ENCODE measurements at places on chromosomes 5 and 9. TPM values are rescaled to one million over a fixed set of nuclear protein-coding genes. Genes with fewer than 3 reads are reported as not detected.

Gene NDUFAF2
- 41.6 TPM for total RNA-seq

Gene PCDHGA2
- 0.05 TPM for total RNA-seq

Gene OTULINL
- 1.8 TPM for total RNA-seq

Gene B4GALT1
- 57.4 TPM for total RNA-seq

Gene PAEP
- not detected for total RNA-seq

Gene MOB3B
- 0.03 TPM for total RNA-seq

Gene BAAT
- total RNA-seq = 0.08 TPM

DNA sequence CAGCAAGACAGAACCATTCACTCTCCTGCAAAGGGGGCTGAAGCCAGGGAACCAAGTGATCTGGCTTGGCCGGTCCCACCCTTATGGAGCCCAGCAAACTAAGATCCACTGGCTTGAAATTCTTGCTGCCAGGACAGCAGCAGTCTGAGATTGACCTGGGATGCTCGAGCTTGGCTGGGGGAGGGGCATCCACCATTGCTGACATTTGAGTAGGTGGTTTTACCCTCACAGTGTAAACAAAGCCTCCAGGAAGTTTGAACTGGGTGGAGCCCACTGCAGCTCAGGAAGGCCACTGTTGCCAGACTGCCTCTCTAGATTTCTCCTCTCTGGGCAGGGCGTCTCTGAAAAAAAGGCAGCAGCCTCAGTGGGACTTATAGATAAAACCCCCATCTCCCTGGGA lies 60.5 kb downstream of the TNFSF8 start:
- DNase-seq = no peak
- H3K36me3 ChIP-seq = no peaks in the 10 kb centered on the region
- H3K27ac ChIP-seq = no peak overlapping the region

- no peaks in the 10 kb centered on the region for H3K36me3 ChIP-seq
- no peak overlapping the region for H3K27ac ChIP-seq
- no peak overlapping the region for H3K4me3 ChIP-seq
- H3K4me1 ChIP-seq = no peaks in the 10 kb centered on the region
- DNase-seq = no peak
Measured at GRCh38 chr5:9498541-9499497, 47.1 kb downstream of the SEMA5A start.

DNA sequence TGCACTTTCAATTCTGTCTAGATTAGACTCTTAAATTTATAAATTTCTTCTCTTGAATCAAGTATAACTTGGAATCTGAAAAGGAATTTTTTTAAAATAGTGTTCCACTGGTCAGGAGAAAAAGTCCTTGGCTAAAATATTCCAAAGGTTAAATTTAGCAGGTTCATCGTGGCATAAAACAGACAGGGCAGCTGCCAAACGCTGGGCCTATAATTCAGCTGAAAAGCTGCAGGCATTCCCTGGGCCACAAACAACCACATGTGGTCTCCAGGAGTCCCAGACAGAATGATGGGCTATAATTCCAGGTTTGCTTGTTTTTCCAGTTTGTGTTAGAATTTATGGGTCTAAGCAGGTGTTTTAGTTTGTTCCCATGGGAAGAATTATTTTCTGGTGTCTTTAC lies 71.1 kb upstream of the RETREG1 start:
- no peaks in the 10 kb centered on the region for H3K4me1 ChIP-seq
- no peak overlapping the region for H3K4me3 ChIP-seq
- H3K27ac ChIP-seq = no peak overlapping the region
- no peak for DNase-seq

DNA sequence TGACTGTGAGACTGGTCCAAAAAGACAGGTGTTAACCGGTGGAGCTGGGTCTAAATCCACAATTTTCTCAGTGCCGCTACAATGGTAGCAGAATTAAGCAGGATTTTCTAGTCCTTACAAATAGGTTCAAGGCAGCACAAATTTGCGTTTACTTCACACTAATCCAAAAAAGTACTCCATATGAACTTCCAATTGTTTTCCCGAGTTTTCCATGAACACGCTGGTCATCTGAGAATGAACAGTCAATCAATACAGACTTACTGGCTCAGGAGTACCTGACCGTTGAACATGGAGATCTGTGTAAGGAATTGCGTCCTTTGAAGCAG lies 709 bp downstream of the SLC35D2 start:
- H3K27me3 ChIP-seq = no peaks in the 10 kb centered on the region
- peak overlapping the region; percentile 59 for H3K4me3 ChIP-seq
- DNase-seq = no peak
- H3K36me3 ChIP-seq = peaks cover 3% of the 10 kb centered on the region
- H3K27ac ChIP-seq = peak overlapping the region; percentile 89

GRCh38 chr5:163489055-163489744 lies 16.2 kb upstream of the MAT2B start:
- peaks cover 24% of the 10 kb centered on the region for H3K36me3 ChIP-seq
- no peaks in the 10 kb centered on the region for H3K4me1 ChIP-seq
- no peak overlapping the region for H3K27ac ChIP-seq
- no peak for DNase-seq
- H3K4me3 ChIP-seq = no peak overlapping the region

DNA sequence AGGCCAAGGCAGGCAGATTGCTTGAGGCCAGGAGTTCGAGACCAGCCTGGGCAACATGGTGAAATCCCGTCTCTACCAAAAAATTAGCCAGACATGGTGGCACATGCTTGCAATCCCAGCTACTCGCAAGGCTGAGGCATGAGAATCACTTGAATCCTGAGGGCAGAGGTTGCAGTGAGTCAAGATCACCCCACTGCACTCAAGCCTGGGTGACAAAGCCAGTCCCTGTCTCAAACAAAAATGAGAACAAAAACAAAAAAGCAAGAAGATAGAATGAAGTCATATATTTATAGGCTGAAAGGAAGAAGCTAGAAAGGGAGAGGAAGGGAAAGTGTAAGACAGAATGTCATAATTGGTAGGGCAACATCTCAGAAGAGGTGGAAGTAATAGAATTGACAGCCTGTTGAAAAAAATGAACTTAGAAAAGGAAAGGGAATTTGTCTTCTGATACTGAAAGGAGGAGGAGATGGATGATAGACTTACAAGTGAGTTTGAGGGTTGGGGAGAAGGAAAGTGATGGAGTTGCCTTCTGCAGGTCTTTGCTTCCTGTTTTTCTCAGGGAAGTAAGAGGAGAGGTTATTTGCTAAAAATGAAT lies 32.2 kb downstream of the CARD6 start:
- H3K4me3 ChIP-seq = no peak overlapping the region
- H3K27ac ChIP-seq = no peak overlapping the region
- H3K27me3 ChIP-seq = no peaks in the 10 kb centered on the region
- DNase-seq = no peak

- no peak overlapping the region for H3K4me3 ChIP-seq
- no peaks in the 10 kb centered on the region for H3K4me1 ChIP-seq
- no peak for DNase-seq
Measured at GRCh38 chr9:88915916-88916315, 75.4 kb upstream of the S1PR3 start.

GRCh38 chr9:128940946-128941755 lies 6.3 kb downstream of the DOLK start:
- no peaks in the 10 kb centered on the region for H3K27me3 ChIP-seq
- DNase-seq = no peak
- H3K27ac ChIP-seq = no peak overlapping the region
- no peak overlapping the region for H3K4me3 ChIP-seq

DNA sequence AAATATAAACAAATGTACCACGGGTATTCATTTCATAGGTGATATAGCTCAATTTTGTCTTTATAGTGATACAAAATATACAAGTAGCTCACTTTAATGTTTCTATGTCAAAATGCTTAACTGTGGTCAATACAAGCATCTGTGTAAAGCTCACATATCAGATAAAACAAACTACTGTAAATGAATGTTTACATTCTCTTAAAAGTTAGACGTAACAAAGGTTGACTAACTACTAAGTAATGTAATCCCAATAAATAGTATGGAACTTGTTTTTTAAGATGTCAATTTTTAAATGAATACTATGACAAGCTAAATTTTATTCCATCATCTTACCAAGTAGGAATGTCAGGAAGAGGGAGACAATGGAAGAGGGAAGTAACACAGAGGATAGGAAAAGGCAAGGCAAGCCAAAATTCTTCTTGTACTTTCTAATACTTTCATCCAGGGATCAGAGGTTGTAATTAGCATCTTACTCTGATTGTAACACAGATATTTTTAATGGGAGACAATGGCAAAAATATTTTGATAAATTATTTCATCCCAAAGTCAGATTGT lies 105.5 kb downstream of the STRBP start:
- H3K36me3 ChIP-seq = no peaks in the 10 kb centered on the region
- no peak overlapping the region for H3K4me3 ChIP-seq
- no peaks in the 10 kb centered on the region for H3K27me3 ChIP-seq
- H3K4me1 ChIP-seq = no peaks in the 10 kb centered on the region
- DNase-seq = no peak
- H3K27ac ChIP-seq = no peak overlapping the region

DNA sequence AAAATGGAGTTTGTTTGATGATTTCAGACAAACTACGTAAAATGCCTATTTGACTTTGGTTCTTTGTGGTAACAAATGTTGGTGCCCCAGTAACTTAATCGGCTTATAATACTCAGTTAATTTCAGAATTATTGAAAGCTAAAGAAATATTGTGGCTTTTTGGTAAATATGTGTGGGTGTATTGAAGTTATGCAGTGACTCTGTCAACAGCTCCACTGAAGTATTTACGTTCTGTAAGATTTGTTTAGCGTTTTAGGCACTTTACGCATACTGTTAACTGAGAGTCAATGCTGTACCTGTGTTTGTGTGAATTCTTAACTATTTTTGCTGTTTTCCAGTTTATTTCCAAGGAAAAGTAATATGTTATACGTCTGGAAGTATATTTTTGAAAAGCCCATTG lies 2.2 kb downstream of the RAD23B start:
- DNase-seq = no peak
- peaks cover 27% of the 10 kb centered on the region for H3K4me1 ChIP-seq
- peaks cover 5% of the 10 kb centered on the region for H3K36me3 ChIP-seq

DNA sequence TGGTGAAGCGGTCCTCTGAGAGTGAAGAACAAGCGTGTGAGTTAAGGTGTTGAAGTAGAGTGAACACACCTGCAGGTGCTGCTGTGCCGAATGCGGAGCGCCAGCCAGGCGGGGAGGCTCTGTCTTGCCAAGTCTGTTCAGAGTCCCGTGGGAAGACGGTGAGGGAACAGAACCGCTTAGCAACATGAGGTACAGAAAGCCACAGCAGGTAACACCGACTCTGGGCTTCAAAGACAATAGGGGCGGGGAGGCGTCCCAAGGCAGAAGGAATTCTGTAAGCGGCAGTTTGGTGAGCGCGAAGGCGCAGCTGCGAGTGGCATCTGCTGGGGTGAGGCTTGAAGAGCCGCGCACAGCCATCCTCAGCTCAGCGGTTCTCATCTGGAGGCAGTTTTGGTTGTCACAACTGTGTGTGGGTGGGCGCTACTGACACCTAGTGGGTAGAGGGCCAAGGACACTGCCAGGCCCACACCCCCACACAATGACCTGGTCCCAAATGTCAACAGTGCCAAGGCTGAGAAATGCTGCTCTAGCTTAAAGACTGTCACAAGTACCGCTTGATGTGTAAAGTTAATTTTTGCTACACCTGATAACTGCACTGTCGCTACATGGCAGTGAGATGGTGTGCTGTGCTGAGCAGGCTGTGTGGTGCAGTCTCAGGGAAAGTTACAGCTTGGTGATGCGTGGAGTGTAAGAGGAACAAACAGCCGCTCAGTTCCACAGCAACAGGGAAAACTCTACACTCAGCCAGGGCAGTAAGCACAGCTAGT lies 67.4 kb upstream of the TBC1D9B start:
- H3K27me3 ChIP-seq = no peaks in the 10 kb centered on the region
- H3K27ac ChIP-seq = no peak overlapping the region
- H3K36me3 ChIP-seq = no peaks in the 10 kb centered on the region
- no peaks in the 10 kb centered on the region for H3K4me1 ChIP-seq
- peak; percentile 2 for DNase-seq

DNA sequence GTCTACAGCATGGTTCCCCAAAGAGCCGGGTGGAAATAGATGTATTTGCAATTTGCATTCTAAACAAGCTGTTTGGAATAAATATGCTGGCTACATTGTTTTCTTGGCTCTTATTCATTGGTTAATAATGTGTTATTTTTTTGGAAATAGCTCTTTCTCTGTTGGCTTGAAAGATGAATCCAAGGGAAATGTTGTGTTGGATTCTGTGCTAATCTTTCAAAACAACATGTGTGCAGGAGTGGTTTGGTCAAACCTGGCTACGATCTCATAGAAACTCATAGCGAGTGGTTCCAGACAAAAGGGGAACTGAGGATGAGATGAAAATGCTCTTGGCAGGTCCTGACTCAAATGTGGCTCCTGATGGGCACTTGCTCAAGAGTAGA lies 63.7 kb upstream of the CXCL14 start:
- no peaks in the 10 kb centered on the region for H3K4me1 ChIP-seq
- peaks cover 11% of the 10 kb centered on the region for H3K27me3 ChIP-seq
- H3K27ac ChIP-seq = no peak overlapping the region
- no peak overlapping the region for H3K4me3 ChIP-seq
- H3K36me3 ChIP-seq = no peaks in the 10 kb centered on the region
- DNase-seq = no peak

GRCh38 chr9:32503008-32503407 lies 23.0 kb downstream of the RIGI start:
- no peak for DNase-seq
- no peak overlapping the region for H3K27ac ChIP-seq
- H3K4me1 ChIP-seq = no peaks in the 10 kb centered on the region
- H3K4me3 ChIP-seq = no peak overlapping the region
- no peaks in the 10 kb centered on the region for H3K27me3 ChIP-seq
- H3K36me3 ChIP-seq = no peaks in the 10 kb centered on the region

- H3K27ac ChIP-seq = no peak overlapping the region
- no peaks in the 10 kb centered on the region for H3K27me3 ChIP-seq
- no peak overlapping the region for H3K4me3 ChIP-seq
- no peaks in the 10 kb centered on the region for H3K36me3 ChIP-seq
- DNase-seq = no peak
Measured at GRCh38 chr9:93081081-93081529, 14.9 kb upstream of the CARD19 start.

GRCh38 chr5:14060218-14060617 lies 82.9 kb upstream of the TRIO start:
- H3K4me3 ChIP-seq = no peak overlapping the region
- no peaks in the 10 kb centered on the region for H3K27me3 ChIP-seq
- DNase-seq = no peak
- peak overlapping the region; percentile 52 for H3K27ac ChIP-seq
- H3K4me1 ChIP-seq = peaks cover 2% of the 10 kb centered on the region

GRCh38 chr9:85041466-85042137 lies 372.1 kb downstream of the NTRK2 start:
- H3K4me1 ChIP-seq = no peaks in the 10 kb centered on the region
- H3K36me3 ChIP-seq = no peaks in the 10 kb centered on the region
- no peak overlapping the region for H3K4me3 ChIP-seq
- no peaks in the 10 kb centered on the region for H3K27me3 ChIP-seq

GRCh38 chr5:76789991-76790581 lies 28.7 kb upstream of the F2RL1 start:
- no peak overlapping the region for H3K4me3 ChIP-seq
- DNase-seq = peak; percentile 80
- H3K27me3 ChIP-seq = no peaks in the 10 kb centered on the region

- no peak overlapping the region for H3K27ac ChIP-seq
- no peaks in the 10 kb centered on the region for H3K27me3 ChIP-seq
- no peak for DNase-seq
- H3K36me3 ChIP-seq = no peaks in the 10 kb centered on the region
- H3K4me1 ChIP-seq = no peaks in the 10 kb centered on the region
- H3K4me3 ChIP-seq = no peak overlapping the region
Measured at GRCh38 chr5:78527054-78527859, 121.3 kb downstream of the LHFPL2 start.
